ENCODE measurements at places on chromosomes 2 and 18.

DNA sequence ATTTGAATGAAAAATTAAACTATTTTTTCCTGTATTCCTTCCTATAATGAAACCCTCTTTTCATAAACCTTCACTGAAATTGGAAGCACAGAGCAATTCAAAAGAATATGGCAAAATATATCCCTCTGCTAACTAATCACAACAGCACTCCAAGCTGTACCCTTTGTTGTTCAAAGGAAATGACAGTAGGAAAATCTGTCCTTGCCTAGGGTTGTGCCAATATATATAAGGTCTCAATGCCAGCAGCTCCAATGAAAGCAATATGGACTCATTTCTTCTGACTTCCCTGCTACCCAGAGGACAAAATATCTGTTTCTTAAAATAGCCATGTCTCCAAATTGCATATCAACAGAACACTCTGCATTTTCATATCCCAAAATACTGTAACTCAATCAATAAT, 373.9 kb upstream of the MC4R start:
- no peak for DNase-seq

- DNase-seq, result no peak
These were observed 115.6 kb downstream of the IRS1 start for GRCh38 chr2:226683944-226684562.

- DNase-seq, result no peak
These were observed 22.1 kb downstream of the CENPA start for GRCh38 chr2:26807788-26808460.

GRCh38 chr2:33839791-33840190, 240.7 kb upstream of the FAM98A start:
- DNase-seq, result no peak

DNA sequence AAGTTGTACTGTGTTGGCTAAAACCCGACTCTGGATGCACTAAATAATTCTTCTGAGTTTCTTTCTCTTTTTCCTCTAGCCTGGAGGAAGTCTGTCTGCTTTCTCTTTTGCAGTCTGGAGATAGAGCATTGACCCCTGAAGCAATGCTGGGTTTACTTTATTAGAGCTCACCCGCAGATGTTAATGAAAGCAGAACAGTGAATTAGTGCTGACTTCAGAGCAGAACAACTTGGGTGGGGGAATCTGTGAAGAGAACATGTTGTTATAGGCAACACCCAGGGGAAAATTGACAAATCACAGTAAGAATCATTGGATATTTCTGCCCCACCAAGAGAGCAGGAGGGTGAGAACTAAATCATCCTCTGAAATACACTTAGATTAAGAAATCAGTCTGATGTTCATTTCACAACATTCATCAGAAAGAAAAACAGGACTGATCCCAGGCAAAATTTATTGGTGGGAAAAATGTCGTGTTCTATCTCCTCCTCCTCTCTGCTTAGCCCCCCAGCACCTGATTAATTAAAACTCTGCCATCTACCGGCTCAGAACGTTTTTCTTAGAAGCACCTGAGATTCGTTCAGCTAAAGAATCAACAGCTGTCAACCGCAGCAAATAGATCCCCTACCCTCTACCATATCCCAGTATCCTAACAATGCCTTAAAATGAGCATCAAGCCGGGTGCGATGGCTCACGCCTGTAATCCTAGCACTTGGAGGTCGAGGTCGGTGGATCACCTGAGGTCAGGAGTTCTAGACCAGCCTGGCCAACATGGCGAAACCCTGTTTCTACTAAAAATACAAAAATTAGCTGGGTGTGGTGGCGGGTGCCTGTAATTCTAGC, 165.1 kb downstream of the FMNL2 start:
- no peak for DNase-seq

GRCh38 chr2:240888130-240888889, 7.6 kb downstream of the MAB21L4 start:
- no peak for DNase-seq

- DNase-seq, result no peak
These were observed 140.4 kb downstream of the THSD7B start for GRCh38 chr2:136905779-136906178.

DNA sequence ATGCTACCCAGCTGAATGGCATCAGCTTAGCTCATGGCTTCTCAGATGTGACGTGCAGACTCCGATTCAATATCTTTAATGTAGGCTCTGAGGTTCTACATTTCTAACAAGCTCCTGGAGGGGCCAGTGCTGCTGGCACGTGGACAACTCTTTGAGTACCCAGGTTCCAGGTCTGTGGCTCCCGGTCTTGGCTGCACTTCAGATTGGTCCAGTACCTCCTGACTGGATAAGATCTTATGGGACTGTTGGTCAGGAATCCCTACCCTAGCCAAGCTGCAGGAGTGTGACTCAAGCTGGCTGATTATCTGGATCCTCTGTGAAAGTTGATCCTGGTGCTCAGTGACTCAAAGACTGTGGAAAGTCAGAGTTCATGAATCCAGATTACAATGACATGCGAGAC, 222.1 kb downstream of the ANKRD30B start:
- DNase-seq, result no peak

GRCh38 chr2:60351321-60351720, 202.1 kb downstream of the BCL11A start:
- no peak for DNase-seq

DNA sequence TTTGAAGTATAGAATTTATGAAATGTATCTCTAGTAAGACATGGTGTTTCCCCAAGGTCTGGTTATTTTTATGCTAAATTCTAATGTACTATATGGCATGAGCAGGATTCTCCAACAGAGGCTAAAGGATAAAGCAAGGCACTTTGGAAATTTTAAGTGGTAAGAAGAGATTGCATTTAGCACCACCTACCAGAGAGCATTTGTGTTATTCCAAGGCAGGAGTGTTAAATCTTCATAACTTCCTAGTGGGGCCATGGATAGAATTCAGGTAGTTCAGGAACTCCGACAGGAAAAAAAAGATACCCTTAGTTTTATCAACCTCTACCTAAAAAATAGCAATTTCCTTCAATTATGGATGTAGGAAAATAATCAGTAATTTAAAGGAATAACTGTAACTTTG, 497.4 kb upstream of the CRIM1 start:
- DNase-seq, result no peak

GRCh38 chr2:222024932-222025880, 273.6 kb downstream of the PAX3 start:
- peak; percentile 9 for DNase-seq

GRCh38 chr18:59448546-59448945, 89.5 kb upstream of the LMAN1 start:
- DNase-seq, result no peak

DNA sequence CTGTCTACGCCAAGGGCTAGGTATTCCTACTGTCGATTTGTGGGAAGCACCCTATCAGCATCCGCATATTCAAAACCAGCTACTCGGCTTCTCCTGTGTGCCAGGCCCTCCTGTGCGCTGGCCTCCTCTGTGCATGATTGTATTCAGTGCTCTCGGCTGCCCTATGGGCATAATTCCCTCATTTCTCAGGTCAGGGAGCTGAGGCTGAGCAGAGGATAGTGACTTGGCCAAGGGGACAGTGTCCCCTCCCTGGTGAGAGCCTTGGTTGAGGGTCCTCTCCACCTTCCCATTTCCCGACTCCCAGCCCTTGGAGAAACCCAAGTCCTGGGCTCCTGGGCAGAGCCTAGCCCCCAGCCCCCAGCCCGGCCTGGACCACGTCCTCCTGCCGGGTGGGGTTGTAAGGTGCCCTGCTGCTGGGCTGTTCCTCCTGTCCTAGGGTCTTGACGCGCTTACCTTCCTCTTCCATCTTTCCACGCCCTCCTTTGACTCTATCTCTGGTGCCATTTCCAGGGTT, 6.3 kb upstream of the HS6ST1 start:
- no peak for DNase-seq

- DNase-seq, result no peak
These were observed 50.0 kb upstream of the TTC39C start for GRCh38 chr18:23964282-23965238.

- peak; percentile 61 for DNase-seq
These were observed 208.1 kb upstream of the HAAO start for GRCh38 chr2:43000242-43001054.

DNA sequence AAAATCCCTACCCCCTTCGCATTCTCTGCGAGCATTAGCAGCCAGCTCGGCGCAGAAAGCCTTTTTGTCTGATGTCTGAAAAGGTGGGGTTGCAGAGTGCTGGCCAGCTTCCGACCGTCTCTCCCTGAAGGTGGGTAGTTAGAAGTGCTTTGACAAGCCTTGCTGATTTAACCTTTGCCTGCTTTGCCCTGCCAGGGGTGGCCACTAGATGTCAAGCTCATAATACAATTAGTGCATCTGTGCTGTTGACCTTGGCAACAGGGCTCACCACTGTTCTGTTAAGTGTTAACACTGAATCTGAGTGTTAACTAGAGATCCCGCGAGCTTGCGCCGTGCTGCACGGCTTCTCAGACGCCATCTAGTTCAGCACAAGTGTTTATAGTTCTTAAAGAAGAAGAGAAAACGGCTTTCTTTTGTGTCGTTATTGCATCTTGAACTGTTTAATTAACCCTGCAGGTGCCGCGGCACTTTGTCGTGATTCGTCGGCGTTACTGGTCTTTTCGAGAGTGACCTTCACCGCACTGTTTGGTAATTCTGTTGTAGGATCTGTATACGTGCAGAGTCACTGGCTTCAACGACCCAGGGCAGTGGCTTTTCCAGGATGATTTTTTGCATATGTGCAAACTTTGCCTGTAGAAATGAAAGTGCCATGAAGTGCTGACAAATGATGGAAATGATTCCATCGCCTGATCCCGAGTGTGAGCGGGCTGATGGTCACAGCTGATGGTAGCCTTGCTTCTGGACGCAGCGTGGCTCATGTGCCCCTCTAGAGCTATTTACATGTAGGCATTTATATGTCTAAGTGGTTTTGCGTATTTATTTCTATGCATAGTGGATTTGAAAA, 5.5 kb downstream of the SALL3 start:
- DNase-seq, result peak; percentile 28

DNA sequence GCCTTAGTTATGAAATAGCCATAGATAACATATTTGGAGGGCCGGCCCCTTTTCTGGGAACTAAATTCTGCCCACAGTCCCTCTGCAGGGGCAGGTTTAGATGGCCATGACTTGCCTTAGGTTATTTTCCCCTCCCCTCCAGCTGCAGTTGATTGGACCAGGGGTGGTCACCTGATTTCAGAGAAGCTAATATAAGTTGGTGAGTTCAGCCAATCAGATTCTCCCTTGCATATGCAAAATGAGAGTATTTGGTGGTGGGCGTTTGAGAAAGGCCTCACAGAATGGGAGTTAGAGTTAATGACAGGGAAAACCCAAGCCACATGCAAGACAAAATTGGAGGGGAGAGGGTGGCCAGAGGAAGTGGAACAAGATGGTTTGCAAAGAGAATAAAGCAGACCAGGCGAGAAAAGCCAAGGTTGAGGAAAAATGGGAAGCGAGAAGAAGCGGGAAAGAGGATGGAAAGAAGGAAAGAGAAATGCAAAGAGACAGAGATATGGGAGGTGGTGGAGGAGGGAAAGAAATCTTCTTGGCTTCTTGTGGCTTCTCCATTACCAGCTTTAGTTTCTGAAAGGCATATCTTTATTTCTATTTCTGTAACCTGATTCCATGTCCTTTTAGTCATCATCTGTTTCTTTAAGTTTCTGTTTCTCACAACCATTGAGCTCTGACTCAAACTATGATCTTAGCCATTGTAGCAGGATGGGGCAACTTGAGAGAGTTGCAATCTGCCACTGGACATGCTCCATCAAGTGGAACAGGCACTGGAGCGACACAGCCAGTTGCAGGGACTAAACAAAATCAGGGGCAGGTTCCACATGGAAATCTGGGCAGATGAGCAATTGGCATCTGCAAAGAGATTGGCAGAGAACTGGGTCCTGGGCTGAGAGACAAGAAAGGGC, 108.1 kb upstream of the SIX3 start:
- no peak for DNase-seq

- no peak for DNase-seq
These were observed 93.1 kb upstream of the ZFP36L2 start for GRCh38 chr2:43319541-43319940.

- no peak for DNase-seq
These were observed 62.6 kb upstream of the ZNF397 start for GRCh38 chr18:35178260-35178659.

DNA sequence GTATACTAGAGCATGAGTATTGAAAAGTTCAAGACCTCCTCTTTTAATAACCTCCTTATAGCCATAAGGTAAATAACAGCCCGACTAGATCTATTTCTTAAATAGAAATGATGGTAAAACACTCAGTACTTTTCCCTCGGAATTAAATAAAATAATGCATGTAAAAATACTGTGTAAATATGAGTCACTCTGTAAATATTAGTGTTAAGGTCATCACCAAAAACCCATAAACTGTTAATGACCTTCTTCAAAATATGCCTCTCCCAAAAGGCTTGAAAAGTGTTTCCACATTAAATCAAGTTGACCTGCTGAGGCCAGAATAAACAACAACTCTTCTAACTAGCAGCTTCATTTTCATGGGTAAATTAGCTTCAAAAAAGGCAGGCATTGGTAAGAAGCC, 25.3 kb upstream of the BZW1 start:
- no peak for DNase-seq

GRCh38 chr18:42187611-42188380, 232.8 kb downstream of the PIK3C3 start:
- no peak for DNase-seq

- DNase-seq, result no peak
These were observed 589.5 kb upstream of the NXPH2 start for GRCh38 chr2:139369423-139370409.

- peak; percentile 7 for DNase-seq
These were observed 318.9 kb upstream of the TRIB2 start for GRCh38 chr2:12397854-12398253.

- DNase-seq, result no peak
These were observed 69.7 kb downstream of the EPHA4 start for GRCh38 chr2:221502270-221503010.

DNA sequence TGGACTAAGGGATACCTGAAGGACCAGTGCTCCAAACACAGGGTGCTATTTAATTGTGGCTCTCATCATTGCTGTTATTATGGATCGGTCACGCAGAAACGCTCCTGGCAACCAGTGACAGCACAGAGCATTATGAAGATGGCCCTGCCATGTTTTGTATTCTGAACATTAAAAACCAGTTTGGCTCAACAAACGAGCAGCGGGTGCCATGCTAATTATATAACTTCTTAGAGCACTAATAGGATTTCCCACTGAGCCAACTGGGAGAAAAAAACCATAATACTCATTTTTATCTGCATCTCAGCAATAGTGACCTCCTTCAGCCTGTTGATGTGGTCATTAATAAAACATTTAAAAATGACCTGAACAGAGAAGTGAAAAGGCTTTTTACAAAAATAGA, 212.8 kb downstream of the STK39 start:
- no peak for DNase-seq

DNA sequence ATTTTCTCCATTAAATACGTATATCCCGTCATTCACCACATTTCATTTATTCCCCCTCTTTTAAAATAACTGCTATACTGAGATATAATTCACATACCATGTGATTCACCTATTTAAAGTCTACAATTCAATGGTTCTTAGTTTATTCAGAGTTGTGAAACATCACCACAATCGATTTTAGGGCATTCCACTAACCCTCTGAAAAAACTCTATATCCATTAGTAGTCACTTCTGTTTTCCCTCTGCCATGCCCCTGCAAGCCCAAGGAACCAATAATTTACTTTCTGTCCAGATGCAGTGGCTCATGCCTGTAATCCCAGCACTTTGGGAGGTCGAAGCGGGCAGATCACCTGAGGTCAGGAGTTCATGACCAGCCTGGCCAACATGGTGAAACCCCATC, 95.5 kb upstream of the FZD5 start:
- DNase-seq, result no peak
